ENCODE measurements at places on chromosomes 7 and 10.
A peak's percentile ranks its signal among the peaks of the same experiment; 100 is the strongest.

GRCh38 chr7:56175771-56176170, 59.6 kb upstream of the NUPR2 start:
- no peak for DNase-seq

- no peak for DNase-seq
Observed at GRCh38 chr7:21355406-21355874, 72.4 kb upstream of the SP4 start.

DNA sequence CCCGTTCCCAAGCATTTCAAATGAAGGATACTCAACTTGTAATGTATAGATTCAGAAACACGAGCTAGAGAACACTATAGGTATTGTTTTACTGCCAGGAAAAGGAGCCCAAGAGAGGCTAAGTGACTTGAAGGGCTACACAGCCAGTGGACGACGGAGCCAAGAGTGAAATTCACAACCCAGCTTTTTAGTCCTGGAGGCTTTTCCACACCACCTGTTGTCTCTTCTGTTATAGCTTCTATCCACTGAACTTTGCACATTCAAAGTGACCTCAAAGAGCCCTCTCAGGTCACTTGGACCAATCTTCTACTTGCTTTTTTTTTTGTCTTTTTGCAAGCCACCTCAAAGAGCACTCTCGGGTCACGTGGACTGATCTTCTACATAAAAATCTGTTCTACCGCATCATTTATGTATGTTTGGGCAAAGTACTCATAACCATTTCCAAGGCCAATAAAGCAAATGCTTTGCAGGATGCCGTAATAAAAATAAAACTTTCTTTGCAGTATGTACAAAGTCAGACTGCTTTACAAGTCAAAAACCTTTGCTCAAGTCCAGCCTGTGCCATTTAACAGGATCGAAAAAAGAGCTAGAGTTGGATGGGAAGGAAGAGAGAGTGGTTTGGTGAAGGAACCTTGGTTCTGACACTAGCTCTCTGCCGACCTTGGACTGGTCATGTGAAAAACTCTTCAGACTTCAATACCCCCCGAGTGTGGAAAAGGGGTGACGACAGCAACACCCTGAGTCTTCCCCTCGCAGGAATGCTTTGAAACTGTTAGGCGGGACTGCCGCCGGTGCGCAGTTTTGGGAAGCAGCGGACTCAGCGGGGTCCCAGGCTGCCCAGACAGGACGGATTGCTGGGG, 821 bp downstream of the SLC35B4 start:
- no peak for DNase-seq

DNA sequence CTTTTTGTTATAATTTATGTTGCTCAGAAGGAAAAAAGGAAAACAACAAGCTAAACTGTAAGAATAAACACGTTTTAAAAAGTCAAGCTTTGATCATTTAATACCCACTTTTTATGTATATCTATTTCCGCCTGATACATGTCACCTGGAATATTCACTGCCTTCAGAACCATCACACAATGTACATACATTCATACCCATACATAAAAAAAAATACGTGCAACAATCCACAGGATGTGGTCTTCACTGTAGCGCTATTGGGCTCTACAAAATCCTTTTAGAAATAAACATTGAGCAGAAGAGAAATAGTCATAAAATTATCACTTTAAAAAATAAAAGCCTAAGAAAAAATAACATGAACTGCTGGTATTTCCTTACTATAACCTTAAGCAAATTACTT, 1078.9 kb upstream of the LRRTM3 start:
- DNase-seq = no peak

- no peak for DNase-seq
Observed at GRCh38 chr10:87723500-87723899, 63.8 kb downstream of the PAPSS2 start.

DNA sequence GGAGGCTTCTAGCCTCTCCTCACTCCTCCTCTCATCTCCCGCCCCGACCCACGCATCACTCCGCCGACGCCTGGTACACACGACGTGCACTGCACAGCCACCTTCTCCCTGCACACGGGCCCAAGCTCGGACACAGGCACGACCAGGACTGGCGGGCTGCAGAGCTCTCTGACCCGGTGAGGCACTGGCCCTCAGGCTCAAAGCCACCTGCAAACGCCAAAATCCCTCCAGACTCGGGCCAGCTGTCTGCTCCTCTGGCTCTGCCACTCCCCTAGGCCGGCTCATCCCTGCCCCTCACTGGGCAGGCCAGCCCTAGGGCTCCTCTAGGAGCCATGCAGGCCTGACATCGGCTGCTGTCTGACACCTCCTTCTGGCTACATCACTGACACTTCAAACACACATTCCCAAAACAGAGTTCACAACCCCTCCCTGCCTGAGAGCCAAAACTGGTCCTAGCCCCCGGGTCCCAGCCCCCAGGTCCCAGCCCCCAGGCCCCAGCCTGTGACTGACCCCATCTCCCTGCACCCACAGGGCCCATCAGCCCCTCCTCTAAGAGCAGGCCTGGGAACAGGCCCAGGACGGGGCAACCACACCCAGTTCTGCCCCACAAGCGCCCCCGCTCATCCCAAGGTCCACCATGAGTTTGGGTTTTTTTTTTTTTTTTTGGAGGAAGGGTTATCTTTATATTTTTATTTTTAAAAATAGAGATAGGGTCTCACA, 35.1 kb downstream of the MAD1L1 start:
- DNase-seq = peak; percentile 22

GRCh38 chr10:14971867-14972448, 12.8 kb downstream of the MEIG1 start:
- no peak for DNase-seq

- no peak for DNase-seq
Observed at GRCh38 chr7:134694299-134694698, 47.6 kb downstream of the BPGM start.
